ENCODE measurements at places on chromosomes 13 and 19.

DNA sequence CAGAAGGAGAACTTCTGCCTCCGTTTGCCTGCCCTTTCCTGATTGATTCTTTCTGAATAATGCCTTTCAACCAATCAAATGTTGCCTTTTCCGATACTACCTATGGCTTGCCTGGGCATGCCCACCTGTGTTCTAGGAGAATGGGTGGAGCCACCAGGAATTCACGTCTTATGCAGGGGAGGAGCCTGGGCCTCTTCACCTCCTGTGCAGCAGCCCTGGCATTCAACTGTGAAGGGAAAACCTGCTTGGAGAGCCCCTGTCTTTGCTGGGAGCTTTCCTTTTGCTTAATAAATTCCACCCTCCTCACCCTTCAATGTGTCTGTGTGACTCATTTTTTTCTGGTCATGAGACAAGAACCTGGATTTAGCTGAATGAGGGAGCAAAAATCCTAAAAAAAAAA lies 730.7 kb downstream of the UQCRFS1 start:
- no peak for DNase-seq

GRCh38 chr13:20506696-20507095 lies 19.0 kb downstream of the CRYL1 start:
- no peak for DNase-seq

- no peak for DNase-seq
These were observed 1341.2 kb upstream of the SPRY2 start for GRCh38 chr13:81682081-81682630.

GRCh38 chr13:99390601-99391000 lies 83.4 kb upstream of the GPR183 start:
- no peak for DNase-seq

- no peak for DNase-seq
These were observed 22.4 kb downstream of the POU2F2 start for GRCh38 chr19:42109896-42110295.

GRCh38 chr19:52115526-52116053 lies 20.0 kb upstream of the ZNF841 start:
- no peak for DNase-seq

DNA sequence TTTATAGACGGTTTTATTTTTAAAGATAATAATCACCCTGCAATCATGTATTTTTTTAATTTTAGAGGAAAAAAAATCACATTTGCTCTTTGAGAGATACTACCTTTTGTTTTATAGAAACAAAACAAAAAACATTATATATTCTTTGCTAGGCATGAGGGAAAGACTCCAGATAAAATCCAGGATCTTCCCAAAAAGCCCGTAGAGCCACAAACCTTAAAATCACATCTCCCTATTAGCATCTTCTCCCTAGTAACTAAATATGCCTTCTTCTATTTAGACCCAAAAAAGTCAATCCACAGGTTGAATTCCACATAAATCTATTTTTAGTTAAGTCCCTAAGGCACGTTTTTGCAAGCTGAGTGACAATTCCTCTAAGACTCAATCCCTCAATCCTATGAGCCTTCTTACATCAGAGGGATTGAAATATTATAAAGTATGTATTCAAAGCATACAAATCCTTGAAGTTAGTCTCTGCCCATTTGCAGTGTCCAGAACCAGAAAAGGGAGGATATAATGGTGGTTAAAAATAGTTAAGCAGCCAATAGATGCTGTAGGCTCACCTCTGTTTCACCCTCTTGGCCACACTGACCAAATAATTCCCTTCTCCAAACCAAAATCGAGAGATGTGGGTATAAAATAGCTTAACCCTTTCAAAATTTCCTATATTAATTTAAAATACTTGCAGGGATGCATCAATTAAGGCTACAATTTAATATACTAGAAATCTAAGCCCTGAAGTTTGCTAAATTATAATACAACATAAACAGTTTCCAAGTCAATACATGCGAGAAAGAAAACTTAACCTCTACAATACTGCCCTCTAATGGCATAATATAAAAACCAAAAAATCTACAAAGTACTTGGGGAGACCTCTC lies 64.0 kb downstream of the SERP2 start:
- DNase-seq, result no peak

Data from amniotic stem cell (primary cell).